Activated naive CD4-positive, alpha-beta T cell treated with anti-CD3 and anti-CD28 coated beads for 36 hours (primary cell): ENCODE measurements at places on chromosomes 5 and 9. TPM values are rescaled to one million over a fixed set of nuclear protein-coding genes. Genes with fewer than 3 reads are reported as not detected.

- peak overlapping the region; percentile 100 for H3K4me3 ChIP-seq
- peaks cover 35% of the 10 kb centered on the region for H3K4me1 ChIP-seq
- DNase-seq, result no peak
- H3K27me3 ChIP-seq, result no peaks in the 10 kb centered on the region
- peak overlapping the region; percentile 97 for H3K27ac ChIP-seq
These were observed 716 bp downstream of the HARS1 start for GRCh38 chr5:140690376-140690932.

GRCh38 chr5:96017951-96018350, 56.3 kb upstream of the ELL2 start:
- no peak overlapping the region for H3K4me3 ChIP-seq
- no peaks in the 10 kb centered on the region for H3K4me1 ChIP-seq
- DNase-seq, result no peak
- peaks cover 4% of the 10 kb centered on the region for H3K27me3 ChIP-seq
- H3K27ac ChIP-seq, result no peak overlapping the region
- no peaks in the 10 kb centered on the region for H3K36me3 ChIP-seq

SLC6A19 gene
- not detected for total RNA-seq

TSSK1B gene
- total RNA-seq, result not detected

TRIM14 gene
- 55.0 TPM for total RNA-seq

- no peaks in the 10 kb centered on the region for H3K27me3 ChIP-seq
- no peak overlapping the region for H3K4me3 ChIP-seq
- no peak for DNase-seq
- no peak overlapping the region for H3K27ac ChIP-seq
- H3K36me3 ChIP-seq, result no peaks in the 10 kb centered on the region
These were observed 174.0 kb upstream of the IL12B start for GRCh38 chr5:159504106-159504856.

DNA sequence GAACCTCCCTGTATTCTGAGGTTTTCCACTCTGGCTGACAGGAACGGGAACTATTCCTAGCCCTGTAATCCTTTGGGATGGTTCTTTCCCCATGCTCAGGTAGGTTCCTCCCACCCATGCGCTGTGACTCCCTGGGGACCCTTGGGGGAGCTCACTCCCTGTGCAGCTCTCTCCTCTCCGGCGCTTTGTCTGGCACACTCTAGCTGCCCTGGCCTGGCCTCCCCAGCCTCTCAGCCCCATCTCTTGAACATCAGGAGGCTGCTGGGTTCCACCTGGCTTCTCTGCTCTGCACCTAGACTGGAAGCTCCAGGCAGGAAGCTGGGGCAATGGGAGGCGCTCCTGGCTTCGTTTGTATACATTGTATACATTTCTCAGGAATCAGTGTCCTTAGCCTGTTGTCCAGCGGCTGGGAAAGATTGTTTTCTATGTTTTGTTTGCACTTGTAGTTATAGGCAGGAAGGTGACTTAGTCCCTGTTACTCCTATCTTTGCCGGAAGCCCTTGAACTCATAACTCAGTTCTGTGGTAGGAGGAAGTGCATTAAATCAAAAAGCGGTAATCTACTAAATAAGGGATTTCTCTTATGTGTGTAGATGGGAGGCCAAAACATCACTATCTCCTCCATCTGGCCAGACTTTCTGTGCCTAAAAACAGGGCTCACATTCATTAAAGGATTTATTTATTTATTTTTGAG, 20.4 kb downstream of the SLC25A25 start:
- H3K27me3 ChIP-seq, result no peaks in the 10 kb centered on the region
- peak overlapping the region; percentile 65 for H3K27ac ChIP-seq
- DNase-seq, result no peak
- peaks cover 56% of the 10 kb centered on the region for H3K4me1 ChIP-seq
- H3K4me3 ChIP-seq, result no peak overlapping the region
- H3K36me3 ChIP-seq, result peaks cover 10% of the 10 kb centered on the region

GRCh38 chr5:177987326-177987725, 8.7 kb downstream of the PROP1 start:
- no peak overlapping the region for H3K4me3 ChIP-seq
- H3K27ac ChIP-seq, result no peak overlapping the region
- H3K4me1 ChIP-seq, result peaks cover 7% of the 10 kb centered on the region
- H3K36me3 ChIP-seq, result no peaks in the 10 kb centered on the region
- peaks cover 39% of the 10 kb centered on the region for H3K27me3 ChIP-seq
- DNase-seq, result no peak

GRCh38 chr5:148984345-148984744, 78.5 kb downstream of the SH3TC2 start:
- no peak overlapping the region for H3K4me3 ChIP-seq
- H3K27me3 ChIP-seq, result peaks cover 13% of the 10 kb centered on the region
- H3K4me1 ChIP-seq, result no peaks in the 10 kb centered on the region
- no peaks in the 10 kb centered on the region for H3K36me3 ChIP-seq
- no peak overlapping the region for H3K27ac ChIP-seq

- no peak for DNase-seq
- no peaks in the 10 kb centered on the region for H3K4me1 ChIP-seq
- H3K36me3 ChIP-seq, result no peaks in the 10 kb centered on the region
These were observed 175.8 kb upstream of the ATP10B start for GRCh38 chr5:161027763-161028162.

- no peak for DNase-seq
- H3K36me3 ChIP-seq, result no peaks in the 10 kb centered on the region
- H3K27ac ChIP-seq, result no peak overlapping the region
These were observed 69.4 kb downstream of the EBF1 start for GRCh38 chr5:159030357-159030756.

BDP1 gene
- total RNA-seq, result 20.6 TPM

DNA sequence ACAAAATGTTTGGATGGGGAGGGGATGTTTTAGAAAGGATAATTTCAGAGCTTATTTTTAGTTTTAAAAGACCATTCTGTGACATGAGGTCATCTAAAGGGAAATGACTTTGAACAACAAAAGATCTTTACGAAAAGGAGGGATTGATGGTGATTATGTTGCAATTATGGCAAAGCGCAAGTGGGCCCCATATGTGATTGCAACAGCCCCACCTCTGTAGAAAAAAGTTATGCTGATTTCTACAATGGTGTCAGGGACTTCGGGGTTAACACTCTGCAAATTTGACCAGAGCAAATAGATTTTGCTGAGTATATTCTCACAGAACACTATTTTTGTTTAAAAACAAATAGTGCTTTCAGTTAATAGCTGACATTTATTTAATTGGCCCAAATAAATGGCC, 312.8 kb downstream of the NSG2 start:
- no peak overlapping the region for H3K4me3 ChIP-seq
- no peaks in the 10 kb centered on the region for H3K4me1 ChIP-seq
- no peak for DNase-seq
- no peak overlapping the region for H3K27ac ChIP-seq
- peaks cover 5% of the 10 kb centered on the region for H3K27me3 ChIP-seq

FOXI1 gene
- total RNA-seq, result not detected

DNA sequence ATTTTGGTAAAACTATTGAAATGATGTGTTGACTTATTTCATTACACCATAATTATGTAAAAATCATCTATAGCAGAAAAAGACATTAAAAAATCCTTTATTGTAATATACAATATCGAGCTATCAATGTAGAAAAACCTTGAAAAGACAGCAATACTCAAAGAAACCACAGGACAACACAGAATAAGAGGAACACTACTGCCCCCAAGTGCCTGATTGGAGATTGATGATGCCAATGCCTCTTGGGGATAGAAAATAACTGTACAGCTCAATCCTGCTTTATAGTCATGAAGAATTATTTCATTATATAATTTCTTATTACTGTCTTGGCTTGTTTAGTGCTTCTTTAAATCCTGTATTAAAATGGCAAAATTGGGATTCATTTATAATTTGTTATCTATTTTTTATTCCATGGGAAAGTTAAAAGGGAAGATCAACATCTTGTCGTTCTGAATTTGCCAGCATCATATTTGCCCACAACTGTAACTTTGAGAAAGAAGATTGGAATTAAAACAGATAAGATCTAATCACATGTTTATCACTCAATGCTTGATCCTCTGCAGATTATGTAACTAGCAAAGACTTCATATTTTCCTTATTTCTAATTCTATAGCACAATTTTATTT, 337.5 kb downstream of the CDH9 start:
- H3K36me3 ChIP-seq, result no peaks in the 10 kb centered on the region
- no peak overlapping the region for H3K27ac ChIP-seq
- no peak overlapping the region for H3K4me3 ChIP-seq
- no peaks in the 10 kb centered on the region for H3K27me3 ChIP-seq
- no peaks in the 10 kb centered on the region for H3K4me1 ChIP-seq
- DNase-seq, result peak; percentile 35

DNA sequence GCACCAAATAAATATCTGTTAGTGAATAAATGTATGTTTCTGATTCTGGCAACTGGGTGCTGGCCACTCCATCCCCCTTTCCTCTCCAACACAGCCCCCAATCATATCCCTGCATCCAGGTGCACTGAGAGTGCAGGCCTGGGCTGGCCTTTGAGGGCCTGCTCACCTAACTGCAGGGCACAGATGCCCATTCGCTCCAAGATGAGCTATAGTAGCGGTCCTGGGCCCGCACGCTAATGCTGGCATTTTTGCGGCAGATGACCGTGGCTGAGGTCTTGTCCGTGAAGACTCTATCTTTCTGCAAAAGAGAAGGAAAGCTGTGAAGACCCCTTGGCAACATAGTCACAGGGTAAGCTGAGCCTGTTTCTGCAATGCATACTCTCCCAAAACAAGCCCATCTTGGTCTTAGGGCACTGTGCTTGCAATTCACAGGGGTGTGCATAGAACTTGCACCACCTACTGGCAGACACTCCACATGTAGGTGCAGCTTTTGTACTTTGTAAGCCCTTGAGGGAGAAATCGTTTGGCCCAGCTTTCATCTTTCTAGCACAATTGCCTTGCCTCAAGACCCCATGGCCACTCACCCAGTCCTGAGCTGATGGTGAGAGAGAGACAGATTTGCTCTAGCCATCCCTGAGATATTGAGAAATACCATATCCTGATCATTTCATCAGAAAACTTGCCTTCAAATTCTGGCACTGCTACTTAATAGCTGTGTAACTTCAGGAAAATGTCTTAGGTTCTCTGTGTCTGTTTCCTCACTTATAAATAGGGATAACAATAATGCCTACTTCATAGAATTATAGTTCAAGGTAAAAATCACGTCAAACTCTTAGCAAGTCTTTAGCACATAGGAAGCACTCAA, 13.5 kb downstream of the IL12B start:
- H3K27me3 ChIP-seq, result no peaks in the 10 kb centered on the region
- no peak overlapping the region for H3K27ac ChIP-seq
- H3K4me3 ChIP-seq, result no peak overlapping the region

DNA sequence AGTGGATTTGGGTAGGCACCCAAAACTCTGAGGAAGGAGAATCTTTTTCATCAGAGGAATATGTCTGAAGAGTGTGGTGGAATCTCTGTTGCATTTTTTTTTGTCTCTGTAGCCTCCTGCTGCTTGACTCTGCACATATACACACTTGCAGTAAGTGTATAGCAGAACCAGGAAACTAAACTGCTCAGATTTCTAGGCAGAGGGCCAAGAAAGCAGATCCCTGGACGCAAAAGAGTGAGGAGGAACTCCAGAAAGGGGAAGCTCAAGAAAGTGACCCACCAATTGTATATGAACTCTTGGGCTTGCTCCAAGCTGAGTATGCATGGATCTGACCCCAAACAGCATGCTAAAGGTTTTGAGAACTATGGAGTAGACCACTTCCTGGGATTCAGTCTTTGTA, 181.8 kb downstream of the GADD45G start:
- H3K4me3 ChIP-seq, result no peak overlapping the region
- H3K4me1 ChIP-seq, result peaks cover 5% of the 10 kb centered on the region
- H3K27me3 ChIP-seq, result no peaks in the 10 kb centered on the region
- no peak for DNase-seq
- no peaks in the 10 kb centered on the region for H3K36me3 ChIP-seq

DNA sequence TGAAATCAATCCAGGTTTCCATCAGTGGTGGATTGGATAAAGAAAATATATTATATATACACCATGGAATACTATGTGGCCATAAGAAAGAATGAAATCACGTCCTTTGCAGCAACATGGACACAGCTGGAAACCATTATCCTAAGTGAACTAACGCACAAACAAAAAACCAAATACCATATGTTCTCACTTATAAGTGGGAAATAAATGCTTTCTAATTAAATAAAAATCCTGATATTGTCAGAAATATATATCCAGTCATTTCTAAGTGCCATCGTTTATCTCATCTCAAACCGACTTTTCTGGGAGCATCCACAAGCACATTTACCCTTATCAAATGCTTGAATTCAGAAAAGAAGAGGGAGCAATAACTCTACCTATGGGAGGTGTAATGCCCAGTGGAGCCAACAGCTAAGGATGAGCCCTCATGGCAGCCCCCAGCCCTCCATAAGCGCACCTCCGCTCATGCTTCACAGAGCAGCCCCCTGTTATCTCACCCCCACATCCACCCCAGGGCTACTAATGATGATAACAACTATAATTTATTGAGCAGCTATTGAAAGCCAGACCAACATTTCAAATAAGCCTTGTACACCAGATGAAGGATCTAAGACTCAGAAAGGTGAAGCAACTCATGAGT, 101.7 kb upstream of the SPOCK1 start:
- H3K27ac ChIP-seq, result no peak overlapping the region
- H3K4me3 ChIP-seq, result no peak overlapping the region
- H3K27me3 ChIP-seq, result peaks cover 18% of the 10 kb centered on the region
- no peak for DNase-seq
- no peaks in the 10 kb centered on the region for H3K36me3 ChIP-seq

- no peaks in the 10 kb centered on the region for H3K4me1 ChIP-seq
- no peak overlapping the region for H3K27ac ChIP-seq
- no peaks in the 10 kb centered on the region for H3K36me3 ChIP-seq
- DNase-seq, result no peak
- H3K4me3 ChIP-seq, result no peak overlapping the region
These were observed 561.1 kb downstream of the KCTD16 start for GRCh38 chr5:144731786-144732185.

- H3K27me3 ChIP-seq, result peaks cover 10% of the 10 kb centered on the region
- no peak overlapping the region for H3K27ac ChIP-seq
- H3K4me1 ChIP-seq, result no peaks in the 10 kb centered on the region
- DNase-seq, result no peak
- H3K4me3 ChIP-seq, result no peak overlapping the region
- H3K36me3 ChIP-seq, result no peaks in the 10 kb centered on the region
These were observed 121.3 kb upstream of the OSMR start for GRCh38 chr5:38724301-38725030.

DNA sequence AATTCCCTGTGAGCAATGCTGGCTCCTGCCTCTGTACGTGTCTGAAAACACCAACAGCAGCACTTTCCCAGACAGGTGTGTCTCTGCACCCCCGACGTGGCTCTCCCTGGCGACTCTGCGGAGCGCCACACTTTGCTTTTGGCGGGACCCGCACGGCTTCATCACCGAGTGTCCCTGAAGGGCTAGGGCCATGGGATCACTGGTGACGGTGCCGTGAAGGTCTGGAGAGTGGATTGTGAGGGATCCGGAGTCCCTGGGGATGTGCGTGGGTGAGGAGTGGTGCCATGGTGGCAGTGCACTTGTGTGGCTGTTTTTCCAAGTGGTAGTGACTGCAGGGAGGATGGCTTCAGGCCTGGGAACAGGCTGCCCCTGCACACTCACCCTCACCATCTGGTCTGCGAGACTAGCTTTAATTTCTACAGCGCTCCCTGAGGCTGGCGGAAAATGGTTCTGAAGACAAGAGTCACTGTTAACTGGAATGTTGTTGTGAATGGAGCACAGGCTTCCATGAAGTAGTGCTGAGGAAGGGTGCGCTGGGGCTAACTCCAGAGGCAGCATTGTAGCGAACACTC, 3.2 kb downstream of the NKD2 start:
- H3K27me3 ChIP-seq, result peaks cover 37% of the 10 kb centered on the region
- H3K36me3 ChIP-seq, result no peaks in the 10 kb centered on the region
- peak; percentile 3 for DNase-seq

- H3K27me3 ChIP-seq, result peaks cover 2% of the 10 kb centered on the region
- no peaks in the 10 kb centered on the region for H3K4me1 ChIP-seq
- no peak overlapping the region for H3K4me3 ChIP-seq
- DNase-seq, result no peak
- no peak overlapping the region for H3K27ac ChIP-seq
These were observed 90.0 kb upstream of the NIPBL start for GRCh38 chr5:36786448-36787012.
